Activated CD4-positive, alpha-beta T cell treated with anti-CD3 and anti-CD28 coated beads, Interleukin-2, amount 50 U/mL, for 16 hours (primary cell): ENCODE measurements at places on chromosomes 12 and 14.

- DNase-seq: no peak
Observed at GRCh38 chr12:10563966-10564365, 49.4 kb downstream of the MAGOHB start.

GRCh38 chr12:121960541-121960940 is 42.1 kb downstream of the CFAP251 start:
- DNase-seq: no peak

DNA sequence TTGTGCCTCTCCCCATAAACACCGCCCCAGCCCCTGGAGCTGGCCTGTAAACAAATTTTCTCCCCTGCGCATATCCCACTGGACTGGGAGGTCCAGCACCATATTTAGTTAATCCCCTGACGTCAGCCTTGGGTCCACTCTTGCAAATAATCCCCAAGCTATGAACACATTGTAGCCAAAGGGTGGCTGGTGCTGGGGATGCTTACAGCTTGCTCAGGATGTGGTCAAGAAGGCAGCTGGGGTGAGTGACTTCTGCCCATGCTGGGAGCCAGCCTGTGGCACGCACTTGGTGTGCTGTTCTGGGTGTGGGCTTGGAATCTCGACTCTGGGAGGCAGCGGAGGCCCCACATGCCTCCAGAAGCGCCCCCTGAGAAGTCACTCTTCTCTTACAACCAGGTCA is 32.1 kb downstream of the CMKLR1 start:
- no peak for DNase-seq

DNA sequence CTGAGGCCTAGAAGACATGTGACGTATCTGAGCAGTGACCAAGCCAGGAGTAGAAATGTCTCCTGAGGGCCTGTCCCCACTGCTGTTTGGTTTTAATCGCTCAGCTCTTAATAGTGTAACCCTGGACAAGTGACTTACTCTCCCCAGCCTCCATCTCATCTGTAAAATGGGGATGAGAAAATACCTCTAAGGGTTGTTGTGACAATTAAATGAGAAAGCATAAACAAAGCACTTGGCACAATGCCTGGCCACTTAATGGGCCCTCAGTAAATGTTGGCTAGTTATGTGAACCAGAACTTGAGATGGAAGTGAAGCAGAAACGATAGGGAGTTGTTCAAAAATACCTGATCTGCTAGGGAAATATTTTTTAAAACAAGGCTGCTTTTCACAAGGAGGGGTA is 58.2 kb downstream of the HMGA2 start:
- no peak for DNase-seq

- DNase-seq: no peak
Observed at GRCh38 chr12:114916124-114916523, 232.1 kb upstream of the TBX3 start.

- no peak for DNase-seq
Observed at GRCh38 chr12:132313182-132313581, 16.2 kb downstream of the GALNT9 start.

DNA sequence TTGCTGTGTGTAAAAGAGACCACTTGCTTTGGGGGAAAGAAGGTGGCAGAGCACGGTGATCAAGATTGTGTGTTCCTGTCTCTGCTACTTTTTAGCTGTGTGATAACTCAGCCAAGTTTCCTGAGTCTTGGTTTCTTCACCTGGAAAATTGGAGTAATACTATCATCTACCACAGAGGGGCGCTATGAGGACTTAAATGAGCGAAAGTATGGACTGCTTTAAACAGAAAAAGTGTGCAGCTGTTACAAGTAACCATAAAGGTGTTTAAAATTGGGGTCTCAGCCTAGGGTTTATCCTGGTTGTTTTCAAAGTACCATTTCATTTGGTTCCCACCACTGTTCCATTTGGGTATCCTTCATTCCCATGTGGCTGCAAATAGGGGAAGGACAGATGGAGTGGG is 65.9 kb upstream of the WSCD2 start:
- DNase-seq: peak; percentile 8

GRCh38 chr12:110676171-110676570 is 12.7 kb downstream of the HVCN1 start:
- no peak for DNase-seq

GRCh38 chr14:32820682-32821081 is 118.0 kb upstream of the NPAS3 start:
- no peak for DNase-seq

- DNase-seq: no peak
Observed at GRCh38 chr12:91913651-91914050, 232.0 kb downstream of the BTG1 start.
